ENCODE measurements at places on chromosomes 6 and 20. TPM values are rescaled to one million over a fixed set of nuclear protein-coding genes. Genes with fewer than 3 reads are reported as not detected.

DNA sequence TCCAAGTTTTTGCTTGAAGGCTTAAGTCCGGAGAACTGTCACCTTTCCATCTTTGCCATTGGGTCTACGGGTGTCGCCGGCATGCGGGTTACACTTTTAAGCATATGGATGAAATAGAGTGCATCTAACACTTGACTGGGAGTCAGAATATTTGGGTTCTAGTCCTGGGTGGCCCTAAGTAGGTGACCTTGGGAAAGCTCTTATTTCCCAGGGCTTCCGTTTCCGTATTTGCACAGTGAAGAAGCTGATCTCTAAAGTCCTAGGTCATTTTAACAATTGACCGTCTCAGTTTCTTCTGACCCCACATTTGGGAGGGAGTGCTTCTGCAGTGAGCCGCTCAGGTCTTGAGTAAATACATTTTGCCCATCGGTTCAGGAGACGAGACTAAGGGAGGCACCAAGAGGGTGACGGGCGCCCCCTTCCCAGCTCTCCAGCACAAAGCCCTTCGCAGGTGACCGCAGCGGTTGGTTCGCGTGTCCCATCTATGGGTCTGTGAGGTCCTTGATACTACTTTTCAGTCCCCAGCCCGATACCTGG is 651 bp upstream of the BLTP3A start:
- no peak for DNase-seq

GRCh38 chr20:63693733-63694583 is 2.5 kb upstream of the TNFRSF6B start:
- no peak for DNase-seq

The EDN1 gene
- total RNA-seq = 0.74 TPM

The POLR1H gene
- 38.5 TPM for total RNA-seq

DNA sequence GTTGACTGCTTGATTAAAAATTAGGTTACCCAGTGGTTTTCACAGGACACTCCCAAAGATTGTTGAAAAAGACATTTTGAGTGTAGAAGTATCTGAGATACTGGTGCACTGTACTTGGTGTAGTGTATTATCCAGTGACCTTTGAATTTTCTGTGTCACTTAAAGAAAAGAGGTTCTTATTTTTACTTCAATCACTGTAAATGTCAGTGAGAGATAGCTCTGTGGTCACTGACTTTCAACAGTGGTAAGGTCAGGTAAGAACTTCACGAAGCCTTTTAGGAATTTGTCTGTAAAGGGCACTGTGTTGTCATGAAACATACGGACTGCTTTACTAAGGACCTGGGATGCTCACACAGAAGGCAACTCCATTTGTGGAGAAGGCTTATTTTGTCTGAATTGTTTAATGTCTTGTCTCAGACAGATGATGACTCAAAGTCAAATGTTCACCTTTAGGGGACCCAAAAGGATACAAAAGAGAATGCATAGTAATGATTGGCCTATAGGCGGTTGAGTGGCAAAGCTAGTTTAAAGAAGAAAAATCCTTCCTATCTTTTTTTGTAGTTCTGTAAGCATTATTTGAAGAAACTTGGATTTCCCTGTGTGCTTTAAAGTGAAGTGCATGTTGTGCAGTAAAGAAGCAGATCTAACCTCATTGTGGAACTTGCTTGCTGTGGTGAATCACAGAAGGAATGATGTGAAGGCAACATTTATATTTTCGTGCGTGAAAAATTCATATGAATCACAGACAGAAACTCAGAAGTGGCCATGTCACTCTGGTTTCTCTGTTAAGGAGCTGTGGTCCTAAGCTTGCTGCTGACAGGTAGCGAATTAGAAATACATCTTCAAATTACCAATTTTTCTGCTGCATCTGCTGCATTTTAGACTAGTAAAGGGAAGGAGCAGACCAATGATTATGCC is 47.3 kb downstream of the ZFAND3 start:
- no peak for DNase-seq

GRCh38 chr20:45044084-45044573 is 56.8 kb downstream of the KCNS1 start:
- DNase-seq = peak; percentile 70

The HECA gene
- total RNA-seq = 154 TPM

The CLVS2 gene
- total RNA-seq = not detected

The CST5 gene
- total RNA-seq = not detected

DNA sequence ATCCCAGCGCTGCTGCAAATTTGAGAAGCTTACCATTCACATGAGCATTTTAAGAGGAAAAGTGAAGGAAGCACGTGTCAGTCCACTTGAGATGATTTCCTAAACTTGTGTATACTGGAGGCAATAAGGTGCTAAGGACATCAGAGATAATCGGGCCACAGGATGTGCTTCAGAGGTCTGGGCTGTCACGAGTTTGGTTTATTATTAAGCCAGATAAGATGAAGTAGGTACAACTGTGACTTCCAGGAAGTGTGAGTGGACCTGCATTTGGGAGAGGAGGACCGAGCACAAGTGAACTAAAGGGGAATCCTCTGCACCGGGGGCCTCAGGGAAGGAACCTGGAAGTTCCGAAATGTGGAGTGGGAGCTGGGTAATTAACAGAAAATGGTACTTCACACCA is 1.4 kb downstream of the SAMD5 start:
- no peak for DNase-seq

- DNase-seq = no peak
Measured at GRCh38 chr6:94127716-94128115, 708.4 kb upstream of the EPHA7 start.

GRCh38 chr20:35726842-35727711 is 15.0 kb downstream of the RBM39 start:
- DNase-seq = no peak

DNA sequence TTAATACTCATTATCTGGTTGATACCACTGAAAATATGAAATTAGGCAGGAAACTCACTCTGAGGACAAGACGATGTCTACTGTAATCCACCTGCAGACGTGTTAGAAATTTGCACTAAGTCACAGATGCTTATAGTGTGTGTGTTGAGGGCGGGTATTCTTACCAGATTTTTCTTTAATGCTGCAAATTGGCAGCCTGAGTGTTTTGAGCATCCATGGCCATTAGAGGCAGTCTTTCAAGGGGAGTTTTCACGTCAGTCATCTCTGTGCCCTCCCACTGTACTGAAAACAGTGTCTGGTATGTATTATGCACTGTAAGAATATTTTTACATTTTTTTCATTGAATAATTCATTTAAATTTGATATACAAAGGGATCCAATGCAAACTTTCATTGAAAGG is 266.5 kb upstream of the QKI start:
- DNase-seq = no peak

DNA sequence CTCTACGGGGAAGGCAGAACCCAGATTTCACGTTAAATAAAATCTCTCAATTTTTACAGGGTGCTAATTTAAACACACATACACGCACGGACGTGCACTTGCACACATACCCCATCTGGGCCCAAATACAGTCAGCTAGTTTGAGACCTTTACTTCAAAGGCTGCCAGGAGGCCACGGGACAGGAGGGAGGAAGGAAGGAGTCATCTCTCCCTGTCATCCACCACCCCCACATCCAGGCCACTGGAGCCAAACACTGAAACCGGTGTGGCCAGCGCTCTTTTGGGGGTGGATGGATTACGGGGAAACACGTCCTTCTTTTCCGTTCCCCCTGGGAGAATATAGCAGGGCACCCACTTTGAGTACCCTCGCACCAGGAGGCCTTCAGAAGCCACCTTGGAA is 60.1 kb downstream of the ZNF831 start:
- DNase-seq = no peak

Measured in naive thymus-derived CD8-positive, alpha-beta T cell (primary cell).